Stimulated activated CD4-positive, alpha-beta T cell treated with anti-CD3 and anti-CD28 coated beads, Interleukin-4, amount 100 ng/mL, for 24 hours (primary cell): ENCODE measurements at places on chromosomes 1 and 21.

DNA sequence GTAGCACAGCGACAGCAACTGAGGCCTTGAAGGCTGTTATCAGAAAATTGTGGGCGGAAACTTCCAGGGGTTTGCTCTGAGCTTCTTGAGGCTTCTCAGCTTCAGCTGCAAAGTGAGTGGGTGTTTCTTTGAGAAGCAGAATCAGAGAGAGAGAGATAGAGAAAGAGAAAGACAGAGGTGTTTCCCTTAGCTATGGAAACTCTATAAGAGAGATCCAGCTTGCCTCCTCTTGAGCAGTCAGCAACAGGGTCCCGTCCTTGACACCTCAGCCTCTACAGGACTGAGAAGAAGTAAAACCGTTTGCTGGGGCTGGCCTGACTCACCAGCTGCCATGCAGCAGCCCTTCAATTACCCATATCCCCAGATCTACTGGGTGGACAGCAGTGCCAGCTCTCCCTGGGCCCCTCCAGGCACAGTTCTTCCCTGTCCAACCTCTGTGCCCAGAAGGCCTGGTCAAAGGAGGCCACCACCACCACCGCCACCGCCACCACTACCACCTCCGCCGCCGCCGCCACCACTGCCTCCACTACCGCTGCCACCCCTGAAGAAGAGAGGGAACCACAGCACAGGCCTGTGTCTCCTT is at the start of gene FASLG:
Gene FASLG, plus strand, starts transcription at position 233 of the 583 bp plus-strand sequence. Its CDS starts 99 bp downstream, at position 332.
- peak; percentile 73 for DNase-seq

DNA sequence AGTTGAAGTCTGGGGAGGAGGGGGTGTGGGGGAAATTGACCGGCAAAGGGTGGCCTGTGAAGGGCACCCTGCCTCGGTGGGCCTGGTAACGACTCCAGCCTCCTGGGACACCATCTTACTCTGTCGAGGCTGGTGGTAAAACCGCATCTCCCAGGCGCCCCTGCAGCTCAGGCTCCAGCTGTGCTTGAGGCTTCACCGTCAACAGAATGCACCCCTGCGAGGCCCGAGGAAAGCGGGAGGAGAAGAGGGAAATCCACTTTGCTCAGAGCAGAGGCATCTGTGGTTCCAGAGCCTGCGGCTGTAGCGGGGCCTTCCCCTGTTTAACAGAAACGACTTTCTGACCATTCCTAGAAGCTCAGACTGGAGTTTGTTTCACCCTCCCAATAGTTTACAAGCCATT is 165.6 kb downstream of the NPHP4 start:
- no peak for DNase-seq

DNA sequence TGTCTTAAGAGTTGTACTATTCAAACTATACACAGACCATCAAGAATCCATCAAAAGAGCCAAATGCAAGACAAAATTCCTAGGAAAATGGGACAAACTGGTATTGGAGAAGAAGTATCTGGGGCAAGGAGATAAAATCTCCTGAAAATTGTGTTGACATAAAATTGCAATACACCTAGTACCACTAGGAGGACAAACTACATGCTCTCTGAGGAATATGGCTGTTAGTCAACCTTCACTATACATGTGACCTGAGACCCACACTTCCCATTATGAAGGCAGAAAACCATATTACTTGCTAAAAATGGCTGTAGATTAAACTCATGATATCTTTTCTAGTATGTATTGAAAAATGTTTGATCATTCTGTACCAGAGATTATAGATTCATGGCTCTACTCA is 30.0 kb downstream of the IRF2BP2 start:
- no peak for DNase-seq

- no peak for DNase-seq
Observed at GRCh38 chr1:4526747-4527146, 127.7 kb upstream of the AJAP1 start.

DNA sequence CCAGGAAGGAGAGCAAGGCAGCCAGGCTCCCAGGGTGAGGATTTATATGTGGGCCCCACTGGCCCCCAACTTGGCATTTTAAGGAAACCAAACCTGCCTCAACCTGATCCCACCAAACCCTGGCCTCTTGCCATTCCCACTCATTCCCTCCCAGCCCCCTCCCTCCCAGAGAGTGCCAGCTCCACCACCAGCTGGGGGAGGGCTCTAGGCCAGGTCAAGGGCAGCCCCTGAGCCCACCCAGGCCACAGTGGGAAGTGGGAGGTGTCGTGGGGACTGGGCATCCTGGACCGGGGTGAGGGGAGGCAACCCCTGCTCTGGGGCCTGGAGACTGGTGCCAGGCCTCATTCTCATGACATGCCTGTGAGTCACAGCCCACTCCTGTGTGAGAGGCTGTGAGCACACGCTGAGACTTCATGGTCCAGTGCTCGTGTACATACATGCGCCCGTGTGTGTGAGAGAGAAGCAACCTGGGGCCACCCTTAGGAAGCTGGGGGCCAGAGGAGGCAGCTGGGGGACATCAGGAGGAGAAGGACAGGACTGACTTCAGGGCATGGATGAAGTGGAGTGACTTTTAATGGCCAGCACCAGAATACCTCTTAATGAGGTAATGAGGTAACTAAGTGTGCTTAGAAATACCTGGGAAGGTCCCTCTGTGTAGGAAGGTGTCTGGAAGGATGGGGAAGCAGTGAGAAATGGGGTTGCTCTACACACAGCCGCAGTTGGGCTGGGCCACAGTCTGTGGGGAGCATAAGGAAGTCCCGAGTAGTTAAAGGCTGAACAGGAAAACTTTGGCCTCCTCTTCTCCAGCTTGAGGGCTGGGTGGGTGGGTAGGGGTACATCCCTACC is at the start of gene S100A2:
Gene S100A2, minus strand, starts transcription at position 316 of the 846 bp plus-strand sequence. CDS start 1,967 bp downstream, outside the sequence.
- peak; percentile 72 for DNase-seq

- DNase-seq, result no peak
Observed at GRCh38 chr1:84103197-84103992, 40.7 kb upstream of the PRKACB start.

- DNase-seq, result no peak
Observed at GRCh38 chr1:206079135-206079534, 26.2 kb downstream of the RHEX start.

- DNase-seq, result no peak
Observed at GRCh38 chr1:227447531-227447990, 115.8 kb upstream of the ZNF678 start.

DNA sequence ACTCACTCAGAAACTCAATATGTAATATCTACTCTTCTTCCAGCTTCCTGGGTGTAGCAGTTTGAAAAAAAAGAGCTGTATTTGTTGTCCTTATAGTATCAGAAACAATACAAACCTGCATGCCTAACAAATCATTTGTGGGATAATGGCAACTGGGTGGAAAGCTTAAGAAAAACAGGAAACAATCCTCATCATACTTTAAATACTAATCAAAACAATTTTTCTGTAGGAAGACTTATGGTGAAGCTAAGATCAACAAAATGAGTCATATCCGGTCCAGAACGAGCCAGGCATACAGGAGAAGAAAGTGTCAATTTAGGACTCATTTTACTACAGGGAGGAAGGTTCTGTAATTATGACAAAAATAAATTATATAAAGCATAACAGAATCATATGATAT is 181.8 kb upstream of the ADGRL4 start:
- no peak for DNase-seq
